Omental fat pad (tissue), 4 donors: ENCODE measurements at places on chromosomes 7 and 10. TPM values are rescaled to one million over a fixed set of nuclear protein-coding genes. Genes with fewer than 3 reads are reported as not detected.

DNA sequence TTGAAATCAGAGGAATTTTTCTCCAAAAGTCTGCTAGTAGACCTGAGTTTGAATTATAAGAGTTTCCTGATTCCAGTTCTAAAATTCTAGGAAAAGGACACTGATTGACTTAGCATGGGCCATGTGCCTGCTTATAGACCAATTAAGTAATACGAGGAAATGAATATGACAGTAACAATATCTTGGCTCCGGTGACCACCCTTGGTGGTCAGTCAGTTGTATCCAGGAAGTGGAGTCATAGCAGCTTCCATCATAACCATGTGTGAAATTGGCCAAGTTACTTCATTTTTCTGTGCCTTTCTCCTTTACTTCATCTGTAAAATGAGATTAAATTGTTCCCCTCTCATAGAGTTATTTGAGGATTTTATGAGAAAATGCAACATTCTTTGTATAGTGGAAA lies 66.9 kb downstream of the MTPAP start:
- no peak for DNase-seq

DNA sequence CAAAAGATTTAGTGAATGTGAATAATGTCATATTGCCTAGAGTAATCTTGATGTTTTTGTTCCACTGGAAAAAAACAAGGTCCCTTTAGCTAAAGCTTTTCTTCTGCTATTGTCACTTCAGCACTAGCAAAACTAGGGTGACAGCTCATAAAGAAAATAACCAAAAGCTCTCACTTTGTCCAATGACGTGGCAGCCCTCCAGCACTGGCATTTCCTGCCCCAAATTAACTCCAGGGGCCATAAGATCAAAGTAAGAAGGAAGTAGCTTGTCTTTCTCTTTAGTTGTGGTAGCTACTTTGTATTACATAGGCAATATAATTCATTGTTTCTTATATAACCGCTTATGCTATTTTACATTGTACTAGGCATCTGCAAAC lies 47.3 kb downstream of the LRRN3 start:
- no peak for DNase-seq

GRCh38 chr10:74677951-74678350 lies 148.4 kb upstream of the KAT6B start:
- no peak for DNase-seq

GRCh38 chr10:30683496-30683895 lies 53.9 kb upstream of the LYZL2 start:
- no peak for DNase-seq

GRCh38 chr7:107982918-107983389 lies 20.0 kb downstream of the LAMB1 start:
- no peak for DNase-seq

GRCh38 chr10:5971315-5971832 lies 6.0 kb downstream of the IL15RA start:
- DNase-seq: no peak

DNA sequence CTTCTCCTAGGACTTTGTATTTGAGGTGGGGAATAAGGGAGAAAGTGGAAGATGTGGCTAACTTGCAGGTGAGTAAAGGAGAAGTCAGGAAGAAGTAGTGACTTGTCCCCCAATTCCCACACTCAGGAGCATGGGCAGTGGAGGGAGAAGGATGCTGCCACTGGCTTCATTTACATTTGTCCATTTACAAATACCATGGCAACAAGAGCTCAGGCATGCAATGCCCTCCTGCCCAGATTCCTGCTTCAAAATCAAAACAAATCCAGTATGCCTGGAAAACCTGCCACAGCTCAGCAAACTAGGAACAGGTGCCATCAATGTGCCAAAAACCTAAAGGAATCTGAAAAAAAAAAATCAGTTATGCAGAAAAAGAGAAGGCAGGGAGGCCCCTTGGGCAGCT lies 139.9 kb downstream of the KCNMA1 start:
- no peak for DNase-seq

The CYP26C1 gene
- total RNA-seq: 0.16 TPM

DNA sequence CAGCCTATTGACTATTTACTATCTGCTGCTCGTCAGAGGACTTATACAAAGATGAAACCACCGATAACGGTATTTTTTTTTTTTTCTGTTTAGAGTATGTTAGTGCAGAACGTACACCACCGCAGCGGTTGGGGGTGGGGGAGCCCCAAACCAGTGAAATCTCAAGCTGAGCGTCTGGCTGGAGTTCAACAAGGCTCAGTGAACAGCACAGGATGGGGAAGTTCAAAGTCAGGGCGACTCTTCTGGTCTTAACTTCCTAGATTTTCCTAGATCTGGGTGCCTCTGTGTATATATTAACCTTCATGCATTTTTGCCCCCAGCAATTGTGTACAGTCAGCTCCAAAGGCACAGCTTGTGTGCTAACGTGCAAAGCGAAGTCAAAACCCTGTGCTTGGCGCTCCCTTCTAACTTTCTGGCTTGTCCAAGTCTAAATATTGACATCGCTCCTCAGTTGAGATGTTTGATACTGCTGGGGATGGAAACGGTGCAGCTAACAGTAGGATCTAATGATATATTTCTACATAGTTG lies 1.1 kb downstream of the RHOBTB1 start:
- peak; percentile 26 for DNase-seq

The RPA3 gene
- 17.9 TPM for total RNA-seq

DNA sequence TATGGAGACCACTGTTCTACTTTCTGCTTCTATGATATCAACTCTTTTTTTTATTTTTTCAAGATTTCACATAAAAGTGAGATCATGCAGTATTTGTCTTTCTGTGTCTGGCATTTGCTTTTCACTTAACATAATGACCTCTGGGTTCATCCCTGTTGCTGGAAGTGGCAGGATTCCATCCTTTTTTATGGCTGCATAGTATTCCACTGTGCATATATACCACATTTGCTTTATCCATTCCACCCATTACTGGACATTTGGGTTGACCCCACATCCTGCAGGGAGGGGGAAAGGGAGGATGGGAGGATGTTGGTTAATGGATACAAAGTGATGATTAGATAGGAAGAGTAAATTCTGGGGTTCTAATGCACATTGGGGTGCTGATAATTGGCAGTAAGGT lies 80.3 kb upstream of the NPTX2 start:
- DNase-seq: no peak

The SAMD9L gene
- total RNA-seq: 10.2 TPM

The PTPN20 gene
- 4.8 TPM for total RNA-seq
